Stimulated activated CD4-positive, alpha-beta T cell treated with anti-CD3 and anti-CD28 coated beads, Interleukin-1b, Interleukin-23, amount 100 ng/mL, for 24 hours (primary cell): ENCODE measurements at places on chromosomes 7 and 10.

- no peak for DNase-seq
Observed at GRCh38 chr7:20778063-20778721, 8.5 kb downstream of the SP8 start.

DNA sequence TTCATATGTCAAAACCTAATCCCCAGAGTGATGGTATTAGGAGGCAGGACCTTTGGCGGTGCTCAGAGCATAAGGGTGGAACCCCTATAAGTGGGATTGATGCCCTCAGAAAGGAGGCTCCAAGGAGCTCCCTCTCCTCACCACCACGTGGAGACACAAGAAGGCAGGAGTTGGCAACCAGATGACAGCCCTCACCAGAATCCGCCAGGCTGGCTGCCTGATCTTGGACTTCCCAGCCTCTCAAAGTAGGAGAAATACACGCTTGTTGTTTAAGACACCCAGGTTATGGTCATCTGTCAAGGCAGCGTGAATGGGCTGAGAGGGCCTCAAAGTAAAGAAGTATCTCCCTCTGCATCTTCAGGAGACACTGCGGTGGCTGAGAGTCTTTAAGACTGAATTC, 187.7 kb downstream of the TNS3 start:
- DNase-seq, result no peak

GRCh38 chr10:102150970-102151773, 1.0 kb upstream of the NOLC1 start:
- DNase-seq, result no peak

DNA sequence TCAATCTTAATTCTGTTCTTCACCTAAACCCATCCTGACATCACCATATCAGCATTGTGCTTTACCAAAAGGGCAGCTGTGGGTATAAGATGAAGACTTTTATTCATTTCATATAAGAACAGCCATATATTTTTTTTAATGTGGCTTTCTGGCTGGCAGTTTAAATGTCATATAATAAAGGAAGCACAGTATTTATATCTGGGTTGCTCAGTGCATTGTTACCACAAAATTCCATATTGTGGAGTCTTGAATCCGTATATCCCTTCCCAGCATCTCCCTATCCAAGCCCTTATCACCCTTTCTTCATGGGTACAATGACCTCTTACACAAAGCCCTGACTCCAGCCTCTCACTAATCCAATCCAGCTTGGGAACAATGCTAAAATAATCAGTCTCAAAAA, 125.8 kb downstream of the RAPGEF5 start:
- DNase-seq, result no peak

DNA sequence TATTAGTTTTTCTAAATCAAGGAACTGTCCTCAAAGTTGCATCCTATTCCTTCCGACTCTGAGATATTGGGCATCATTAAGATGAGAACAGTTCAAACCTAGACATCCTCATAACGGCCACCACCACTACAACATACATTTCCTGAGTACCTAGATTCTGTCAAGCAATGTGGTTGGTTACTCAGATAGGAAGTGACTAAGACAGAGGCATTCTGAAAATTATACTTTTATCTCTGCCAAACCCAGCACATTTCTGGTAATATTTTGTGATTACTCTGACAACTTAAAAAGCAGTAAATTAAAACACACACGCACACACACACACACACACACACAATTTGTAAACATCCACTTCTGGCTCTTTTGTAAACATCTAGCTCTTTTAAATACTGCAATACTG, 291.2 kb upstream of the MEOX2 start:
- no peak for DNase-seq

DNA sequence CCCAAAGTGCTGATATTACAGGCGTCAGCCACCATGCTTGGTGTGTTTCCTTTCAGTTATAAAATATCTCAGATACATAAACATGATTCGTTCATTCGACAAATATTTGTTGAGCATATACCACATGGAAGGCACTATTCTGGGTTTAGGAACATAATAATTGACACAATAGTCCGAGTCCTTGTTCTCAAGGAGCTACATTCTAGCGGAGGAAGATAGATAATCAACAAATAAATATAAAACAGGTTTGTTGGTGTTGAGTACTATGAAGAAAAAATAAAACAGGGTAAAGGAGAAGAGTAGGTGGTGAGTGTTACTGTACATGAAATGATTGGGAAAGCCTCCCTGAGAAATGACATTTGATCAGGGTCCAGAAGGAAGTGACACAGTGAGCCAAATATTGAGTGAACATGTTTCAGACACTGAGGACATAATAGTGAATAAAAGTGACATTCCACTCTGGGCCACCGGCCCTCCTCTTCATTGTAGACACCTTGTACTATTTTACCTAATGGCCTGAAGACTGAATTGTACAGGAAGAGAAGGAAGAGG, 6.9 kb upstream of the HILPDA start:
- DNase-seq, result no peak

GRCh38 chr7:25520017-25520416, 291.7 kb upstream of the NPVF start:
- no peak for DNase-seq

- no peak for DNase-seq
Observed at GRCh38 chr10:19970256-19970655, 154.0 kb downstream of the PLXDC2 start.

DNA sequence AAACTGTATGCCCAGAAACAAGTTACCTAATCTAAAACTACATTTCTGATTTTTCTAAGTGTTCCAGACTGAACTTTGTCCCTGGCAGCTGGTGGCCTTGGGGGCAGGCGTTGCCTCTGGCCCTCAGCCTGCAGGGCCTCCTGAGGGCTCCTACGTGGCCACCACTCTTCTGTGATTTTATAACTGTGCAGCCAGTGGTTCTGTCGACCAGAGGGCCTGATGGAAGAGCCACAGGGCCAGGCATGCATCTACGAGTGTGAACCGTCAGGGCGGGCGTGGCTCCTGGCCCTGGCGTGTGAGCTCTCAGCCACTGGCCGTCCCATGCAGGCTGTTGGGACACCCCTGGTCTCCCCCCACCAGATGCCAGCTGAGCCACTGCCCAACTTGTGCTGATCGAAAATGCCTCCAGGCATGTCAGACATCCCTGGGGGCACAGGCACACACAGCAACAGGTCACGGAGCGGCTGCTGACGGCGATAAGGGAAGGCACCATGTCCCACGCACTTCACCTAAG, 173.4 kb downstream of the ZMYND11 start:
- no peak for DNase-seq

DNA sequence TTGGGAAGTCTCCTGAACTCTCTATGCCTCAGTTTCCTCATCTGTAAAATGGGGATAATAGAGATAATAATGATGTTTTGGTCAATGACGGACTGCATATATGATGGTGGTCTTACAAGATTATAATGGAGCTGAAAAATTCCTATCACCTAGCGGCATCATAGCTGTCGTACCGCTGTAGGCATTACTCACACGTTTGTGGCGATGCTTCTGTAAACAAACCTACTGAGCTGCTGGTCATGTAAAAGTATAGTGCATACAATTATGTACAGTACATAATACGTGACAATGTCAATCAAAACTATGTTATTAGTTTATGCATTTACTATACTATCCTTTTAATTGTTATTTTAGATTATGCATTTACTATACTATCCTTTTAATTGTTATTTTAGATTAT, 339.1 kb upstream of the NPVF start:
- no peak for DNase-seq

GRCh38 chr7:138887872-138888656, 90.1 kb upstream of the ATP6V0A4 start:
- no peak for DNase-seq

GRCh38 chr7:41771717-41772116, 68.8 kb upstream of the INHBA start:
- no peak for DNase-seq

- DNase-seq, result no peak
Observed at GRCh38 chr10:132309879-132310591, 2.3 kb upstream of the STK32C start.

- no peak for DNase-seq
Observed at GRCh38 chr10:114508376-114508775, 104.1 kb upstream of the AFAP1L2 start.

DNA sequence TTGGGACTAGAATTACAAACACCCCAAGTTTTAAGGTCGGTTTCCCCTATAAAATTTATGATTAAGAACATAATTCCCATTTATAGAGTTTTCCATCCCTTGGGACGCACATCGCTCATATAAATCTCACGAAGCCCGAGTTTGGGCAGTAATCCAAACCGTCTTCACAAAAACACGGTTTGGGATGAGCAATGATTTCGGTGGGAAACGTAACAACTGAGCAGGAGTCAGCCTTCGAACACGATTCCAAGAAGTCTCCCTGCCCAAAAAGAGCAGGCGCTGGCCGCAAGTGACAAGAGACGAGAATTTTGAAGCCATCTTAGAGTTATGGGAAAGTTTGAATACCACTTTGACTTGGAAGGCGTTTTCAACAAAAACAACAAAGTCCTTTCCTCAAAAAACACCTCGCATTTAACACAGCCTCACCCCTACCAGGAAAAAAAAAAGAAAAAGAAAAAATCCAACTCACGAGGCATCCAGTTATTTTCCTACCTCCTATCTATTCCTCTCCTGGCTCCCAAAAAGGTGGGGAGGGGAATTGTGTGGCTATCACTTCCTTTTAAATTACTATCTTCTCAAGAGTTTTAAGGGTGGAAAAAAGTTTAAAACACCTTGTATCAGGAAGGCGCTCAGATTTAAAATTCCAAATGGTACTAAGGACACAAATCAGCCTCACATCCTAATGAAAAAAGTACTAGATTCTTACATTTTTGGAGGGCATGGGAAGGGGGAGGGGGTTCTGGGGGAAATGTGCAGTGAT, 1.6 kb downstream of the SEPHS1 start:
- no peak for DNase-seq

GRCh38 chr7:115782696-115783490, 247.7 kb downstream of the TFEC start:
- DNase-seq, result no peak

DNA sequence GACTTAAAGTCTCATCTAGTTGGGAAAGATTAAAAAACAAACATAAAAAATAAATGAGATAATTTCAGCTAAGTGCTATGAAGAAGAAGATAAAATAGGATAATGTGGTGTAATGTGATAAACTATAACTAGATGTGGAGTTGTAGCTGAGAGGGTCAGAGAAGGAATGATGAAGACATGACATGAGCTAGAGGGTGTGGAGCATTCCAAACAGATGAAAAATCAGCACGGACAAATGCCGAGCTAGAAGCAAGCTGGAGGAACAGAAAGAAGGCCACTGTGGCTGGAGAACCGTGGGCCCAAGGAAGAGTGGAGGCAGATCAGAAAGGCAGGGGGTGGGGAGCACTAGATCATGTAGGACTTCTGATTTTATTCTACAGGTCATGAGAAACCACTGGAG, 70.6 kb downstream of the CDK6 start:
- no peak for DNase-seq

- DNase-seq, result no peak
Observed at GRCh38 chr7:133652547-133652946, 399.7 kb downstream of the EXOC4 start.

DNA sequence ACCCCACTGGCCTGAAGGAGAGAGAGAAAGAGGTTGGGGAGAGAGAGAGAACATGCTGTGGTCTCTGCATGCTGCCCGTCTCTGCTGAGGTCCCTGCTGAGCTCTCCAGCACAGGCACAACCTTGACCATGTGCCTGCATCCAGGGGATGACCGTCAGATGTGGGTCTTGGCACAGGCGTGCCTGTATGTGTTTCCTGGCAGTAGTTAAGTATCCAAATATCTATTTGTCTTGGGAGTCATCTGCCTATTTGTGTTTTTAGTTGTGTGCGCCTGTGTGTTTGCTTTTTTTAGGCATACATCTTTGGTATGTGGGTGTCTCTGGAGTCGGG, 1.9 kb upstream of the UNC5B start:
- no peak for DNase-seq

DNA sequence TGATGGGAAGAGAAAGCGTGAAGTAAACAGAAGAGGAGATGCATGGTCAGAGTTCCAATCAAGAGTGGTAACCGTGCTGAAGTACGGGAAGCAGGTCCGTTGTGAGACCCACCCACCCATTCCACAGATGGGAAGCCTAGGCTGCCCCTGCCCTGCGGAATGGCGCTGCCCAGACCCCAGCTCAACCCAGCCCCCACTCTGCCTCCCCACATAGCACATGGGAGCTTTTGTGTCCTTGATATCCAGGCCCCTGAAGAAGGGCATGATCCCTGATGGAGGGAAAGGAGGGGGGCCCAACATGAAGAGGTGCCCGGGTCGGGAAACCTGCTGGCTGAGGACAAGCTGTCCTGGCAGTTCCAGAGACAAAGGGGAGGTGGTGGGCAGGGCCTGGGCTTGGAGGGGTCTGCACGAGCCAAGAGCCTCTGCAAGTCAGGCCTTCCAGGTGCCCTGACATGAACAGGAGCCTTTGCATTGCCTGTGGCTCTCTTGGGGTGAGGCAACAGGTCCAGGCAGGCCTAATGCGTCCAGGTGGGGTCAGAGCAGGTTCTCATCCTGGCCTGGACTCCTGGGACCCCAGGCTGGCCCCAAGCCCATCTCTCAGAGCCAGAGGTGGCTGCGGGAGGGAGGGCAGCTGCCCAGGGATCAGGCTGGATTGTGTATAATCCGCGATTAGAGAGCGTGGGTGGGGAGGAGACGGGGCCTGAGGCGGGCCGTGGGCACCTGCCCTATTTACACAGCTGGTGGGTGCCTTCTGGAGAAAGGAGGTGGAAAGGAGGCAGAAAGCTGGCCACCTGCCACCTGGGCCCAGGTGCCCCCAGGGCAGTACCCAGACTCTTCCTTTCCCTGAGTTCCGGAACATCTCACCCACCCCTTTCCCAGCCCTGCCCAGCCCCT, 23.5 kb downstream of the YKT6 start:
- DNase-seq, result no peak

- DNase-seq, result no peak
Observed at GRCh38 chr7:99928994-99929729, at the start of gene GJC3. GJC3 (minus strand) TSS chr7:99929620; CDS start chr7:99929620, 0 bp downstream.

DNA sequence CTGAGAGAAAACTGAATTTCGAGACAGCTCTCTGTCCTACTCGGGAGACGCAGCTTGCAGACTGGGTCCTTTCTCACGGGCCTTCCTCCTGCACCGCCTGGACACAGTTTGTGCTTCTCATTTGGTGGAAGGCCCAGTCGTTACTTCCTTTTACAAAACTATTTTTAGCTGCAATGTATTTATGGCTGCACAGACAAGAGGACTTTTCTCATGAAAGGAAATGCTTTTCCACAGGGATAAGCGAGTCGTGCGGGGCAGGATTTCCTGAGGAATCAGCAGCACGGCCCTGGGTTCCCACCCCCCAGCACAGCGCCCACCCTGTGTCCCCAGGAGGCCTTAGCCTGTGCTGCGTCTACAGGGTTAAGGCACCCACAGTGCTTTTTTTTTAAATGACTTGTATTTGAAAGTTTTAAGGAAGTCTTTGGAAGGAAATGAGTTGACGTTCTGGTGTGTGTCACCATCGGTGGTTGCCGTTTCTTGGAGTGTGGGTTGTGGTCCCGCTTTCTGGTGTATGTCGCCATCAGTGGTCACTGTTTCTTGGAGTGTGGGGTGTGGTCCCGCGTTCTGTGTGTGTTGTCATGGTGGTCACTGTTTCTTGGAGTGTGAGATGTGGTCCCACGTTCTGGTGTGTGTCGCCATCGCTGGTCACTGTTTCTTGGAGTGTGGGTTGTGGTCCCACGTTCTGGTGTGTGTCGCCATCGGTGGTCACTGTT, 50.9 kb downstream of the INPP5A start:
- DNase-seq, result no peak

- DNase-seq, result no peak
Observed at GRCh38 chr10:122729126-122729525, 29.5 kb upstream of the C10orf120 start.
